ENCODE measurements at places on chromosomes 5 and 9.

GRCh38 chr5:132528866-132529634, 14.3 kb downstream of the IL5 start:
- no peak for DNase-seq

DNA sequence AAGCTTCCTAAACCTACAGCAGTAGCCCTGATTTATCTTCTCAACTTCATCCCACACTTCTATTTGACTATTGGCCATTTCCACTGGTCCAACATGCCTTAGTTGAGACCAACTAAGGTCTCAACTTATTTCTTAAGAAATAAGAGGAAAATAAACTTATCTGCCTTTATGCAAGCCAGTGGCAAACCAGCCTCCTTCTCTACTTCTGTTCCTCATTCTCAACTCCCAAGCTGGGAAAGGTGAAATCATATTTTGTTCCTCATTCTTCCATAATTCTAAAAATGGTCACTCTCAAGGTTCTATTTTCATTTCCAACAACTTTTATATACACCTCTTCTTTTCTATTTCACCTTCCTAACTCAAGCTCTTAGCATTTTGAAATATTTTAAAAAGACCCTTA, 149.6 kb upstream of the C9orf72 start:
- DNase-seq: no peak

- DNase-seq: no peak
Measured at GRCh38 chr9:88998911-88999310, 7.6 kb downstream of the S1PR3 start.

- DNase-seq: no peak
Measured at GRCh38 chr9:114505187-114506081, at the start of gene WHRN. TSS of gene WHRN (minus strand) at chr9:114505473. CDS start at chr9:114504801, 672 bp downstream.

DNA sequence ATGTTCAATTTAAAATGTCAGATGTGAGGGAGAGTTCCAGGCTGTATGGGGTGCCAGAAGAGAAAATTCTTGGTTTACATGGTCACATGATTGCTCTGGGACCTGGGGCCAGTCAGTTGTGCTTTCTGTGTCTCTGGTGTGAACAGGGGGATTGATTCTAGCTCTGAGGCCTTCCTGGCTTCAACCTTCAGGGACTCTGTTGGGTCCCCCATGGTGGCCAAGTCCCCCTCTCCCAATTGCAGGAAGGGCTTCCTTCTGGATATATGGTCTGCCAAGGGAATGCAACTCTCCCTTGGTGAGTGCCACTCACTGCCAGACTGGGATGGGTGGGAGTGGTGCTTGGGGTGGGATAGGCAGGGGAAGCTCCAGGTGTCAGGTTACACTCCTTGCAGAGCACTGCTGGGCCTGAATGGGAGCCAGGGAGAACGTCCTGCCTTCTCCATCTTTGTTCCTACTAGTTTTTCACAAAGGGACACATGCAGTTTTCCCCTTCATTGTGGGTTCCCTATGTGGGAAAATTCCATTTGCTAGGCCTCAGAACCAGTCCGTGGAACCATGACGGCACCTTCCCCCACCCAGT, 153.2 kb downstream of the MELK start:
- no peak for DNase-seq

DNA sequence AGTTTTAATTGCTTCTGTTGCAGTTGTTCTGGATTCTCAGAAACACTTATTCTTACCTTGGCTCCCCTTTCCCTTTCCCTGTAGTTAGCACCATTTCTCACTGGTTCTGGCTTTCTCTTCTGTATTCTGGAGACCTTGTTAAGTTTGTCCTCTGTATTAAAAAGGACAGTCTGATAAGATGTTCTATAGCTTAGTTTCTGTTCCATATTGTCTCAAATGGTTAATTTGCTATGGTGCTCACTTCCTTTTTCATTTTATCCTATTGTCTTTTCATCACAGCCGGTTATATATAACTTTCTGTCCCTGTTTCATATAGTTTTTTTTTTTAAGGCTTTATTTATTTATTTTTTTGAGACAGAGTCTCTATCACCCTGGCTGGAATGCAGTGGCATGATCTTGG, 41.4 kb upstream of the KIAA1958 start:
- no peak for DNase-seq

GRCh38 chr9:124279531-124280175, 21.9 kb downstream of the NEK6 start:
- DNase-seq: no peak

DNA sequence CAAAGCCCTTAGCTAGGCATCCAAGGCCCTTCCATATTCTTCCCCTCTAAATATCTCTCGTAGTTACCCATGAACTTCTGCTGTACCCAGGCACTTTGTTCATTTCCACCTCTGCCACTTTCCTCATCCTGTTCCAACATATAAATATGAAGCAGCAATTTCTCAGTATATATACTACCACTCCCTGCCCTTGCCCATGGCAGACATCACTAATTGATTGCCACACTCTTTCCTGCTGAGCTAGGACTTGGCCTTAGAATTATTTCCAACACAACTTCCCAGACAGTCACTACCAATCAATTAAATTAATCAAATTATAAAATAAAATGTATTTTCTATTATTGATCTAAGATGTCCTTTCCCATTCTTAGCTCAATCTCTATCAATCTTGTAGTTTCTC, 8.5 kb downstream of the INSYN2B start:
- DNase-seq: no peak

GRCh38 chr5:141636106-141636412, 590 bp downstream of the HDAC3 start:
- no peak for DNase-seq

GRCh38 chr9:122016309-122016708, 76.8 kb downstream of the TTLL11 start:
- no peak for DNase-seq

GRCh38 chr5:177086654-177087397, at the start of gene FGFR4:
TSS of gene FGFR4 (plus strand) at chr5:177086915. CDS start at chr5:177089603, 2,688 bp downstream.
- no peak for DNase-seq

DNA sequence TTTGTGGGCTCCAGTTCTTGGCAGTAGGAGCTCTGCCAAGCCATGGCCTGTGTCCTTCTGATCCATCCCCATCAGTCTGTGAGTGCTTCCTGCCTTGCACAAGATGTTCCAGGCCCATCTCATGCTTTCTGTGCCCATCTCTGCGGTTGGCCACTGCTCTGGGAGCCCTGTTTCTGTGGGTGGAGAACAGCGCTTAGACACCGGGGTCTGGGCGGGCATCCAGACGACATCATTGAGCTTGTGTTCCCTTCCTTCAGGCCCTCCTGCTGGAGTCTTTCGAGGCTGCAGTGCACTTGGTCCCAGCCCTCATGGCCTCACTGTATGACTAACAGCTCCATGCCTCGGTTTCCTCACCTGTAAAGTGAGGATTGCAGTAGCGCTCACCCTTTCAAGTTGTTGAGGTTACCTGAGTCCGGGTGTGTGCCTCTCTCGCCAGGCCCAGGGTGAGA, 14.9 kb upstream of the CARD19 start:
- no peak for DNase-seq

DNA sequence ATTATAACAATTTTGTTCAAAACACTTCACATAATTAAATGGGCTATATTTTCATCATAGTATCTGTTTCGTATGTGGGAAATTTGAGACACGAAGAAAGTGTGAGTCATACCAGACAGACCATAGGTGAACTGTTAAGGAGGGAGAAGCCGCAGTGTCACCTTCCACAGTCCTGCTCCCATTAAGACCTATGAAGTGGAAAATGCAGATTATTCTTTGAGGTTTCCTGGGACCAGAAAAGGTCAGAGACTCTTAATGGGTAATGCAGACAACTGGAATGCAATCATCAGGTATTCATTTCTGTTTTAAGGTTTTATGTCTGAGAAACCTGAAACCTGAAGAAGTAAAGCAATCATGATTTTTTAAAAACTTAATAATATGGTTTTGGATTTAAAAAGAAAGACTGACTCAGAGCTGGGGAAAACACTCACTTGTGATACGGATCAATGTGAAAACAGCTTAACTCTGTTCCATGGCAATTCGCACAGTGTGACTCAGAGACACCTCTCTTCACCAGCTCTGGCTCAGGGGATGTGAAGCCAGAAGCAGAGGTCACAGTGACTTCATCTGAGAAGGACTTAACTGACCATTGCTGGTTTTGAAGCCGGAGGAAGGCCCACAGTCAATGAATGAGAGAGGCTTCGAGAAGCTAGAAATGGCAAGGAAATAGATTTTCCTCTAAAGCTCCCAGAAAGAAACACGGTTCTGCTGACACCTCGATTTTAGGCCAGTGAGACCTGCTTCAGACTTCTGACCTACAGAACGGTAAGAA, 17.2 kb upstream of the GCNT1 start:
- peak; percentile 24 for DNase-seq

GRCh38 chr9:71680189-71680980, 87.9 kb downstream of the CEMIP2 start:
- no peak for DNase-seq

- no peak for DNase-seq
Measured at GRCh38 chr9:112198646-112199045, 23.5 kb upstream of the SUSD1 start.

- DNase-seq: no peak
Measured at GRCh38 chr5:81246697-81247096, 13.6 kb downstream of the CKMT2 start.

DNA sequence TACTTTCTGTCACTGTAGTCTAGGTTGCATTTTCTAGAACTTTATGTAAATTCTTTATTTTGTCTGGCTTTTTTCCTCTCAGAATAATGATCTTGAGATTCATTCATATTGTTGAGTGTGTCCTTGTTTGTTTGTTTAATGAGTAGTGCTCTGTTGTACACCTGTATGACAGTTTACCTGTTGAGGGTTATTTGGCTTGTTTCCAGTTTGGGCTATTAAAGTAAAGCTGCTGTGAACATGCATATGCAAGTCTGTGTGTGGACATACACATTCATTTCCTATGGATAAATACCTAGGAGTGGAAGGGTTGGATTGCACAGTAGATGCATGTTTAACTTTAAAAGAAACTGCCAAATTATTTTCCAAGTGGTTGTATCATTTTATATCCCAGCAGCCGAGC, 30.4 kb downstream of the MVB12B start:
- DNase-seq: no peak

DNA sequence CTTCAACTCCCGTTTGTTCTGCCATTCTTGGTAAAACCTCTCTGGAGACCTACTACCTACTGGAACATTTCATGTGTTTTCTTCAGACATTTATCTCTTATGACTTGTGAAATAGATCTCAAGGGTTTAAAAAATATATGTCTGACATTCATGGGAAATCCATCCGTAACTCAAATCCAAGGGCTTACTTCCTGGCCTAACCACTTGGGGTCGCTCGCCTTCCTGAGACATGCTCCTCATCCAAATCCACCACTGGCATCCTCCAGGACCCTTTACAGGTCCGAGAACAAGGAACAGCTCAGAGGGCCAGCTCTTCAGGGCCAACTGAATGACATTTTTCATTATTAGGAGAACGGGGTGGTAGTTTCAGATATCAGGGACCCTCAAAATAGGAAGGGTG, 235.1 kb upstream of the TUT7 start:
- no peak for DNase-seq

GRCh38 chr9:130172858-130173665, 858 bp downstream of the NCS1 start:
- DNase-seq: no peak

DNA sequence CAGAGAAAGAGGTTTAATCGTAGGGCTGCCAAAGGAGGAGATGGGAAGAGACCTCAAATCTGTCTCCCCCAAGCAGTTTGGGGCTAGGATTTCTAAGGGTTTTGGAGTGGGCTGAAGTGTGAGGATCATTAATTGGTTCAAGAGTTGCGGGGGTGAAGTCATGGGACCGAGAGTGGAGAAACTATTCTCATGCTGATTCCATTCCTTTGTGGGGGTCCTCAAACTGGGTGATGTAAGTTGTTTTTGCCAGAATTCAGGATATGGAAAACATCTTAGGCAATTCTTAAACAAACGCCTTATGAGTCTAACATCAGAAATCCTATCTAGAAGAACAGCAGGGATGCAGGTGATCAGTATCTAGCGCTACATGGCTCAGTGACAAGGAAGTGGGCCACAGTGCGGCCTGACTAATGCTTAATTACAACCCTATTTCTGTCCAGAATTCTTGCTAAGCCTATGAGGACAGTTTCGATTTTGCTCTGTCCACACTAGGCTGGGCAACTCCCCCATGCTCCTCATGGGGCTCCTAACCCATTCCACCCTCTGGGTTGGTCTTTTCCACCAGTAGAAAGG, 27.7 kb upstream of the TRIO start:
- DNase-seq: no peak

GRCh38 chr5:179699616-179700237, 960 bp downstream of the CANX start:
- DNase-seq: peak; percentile 18

DNA sequence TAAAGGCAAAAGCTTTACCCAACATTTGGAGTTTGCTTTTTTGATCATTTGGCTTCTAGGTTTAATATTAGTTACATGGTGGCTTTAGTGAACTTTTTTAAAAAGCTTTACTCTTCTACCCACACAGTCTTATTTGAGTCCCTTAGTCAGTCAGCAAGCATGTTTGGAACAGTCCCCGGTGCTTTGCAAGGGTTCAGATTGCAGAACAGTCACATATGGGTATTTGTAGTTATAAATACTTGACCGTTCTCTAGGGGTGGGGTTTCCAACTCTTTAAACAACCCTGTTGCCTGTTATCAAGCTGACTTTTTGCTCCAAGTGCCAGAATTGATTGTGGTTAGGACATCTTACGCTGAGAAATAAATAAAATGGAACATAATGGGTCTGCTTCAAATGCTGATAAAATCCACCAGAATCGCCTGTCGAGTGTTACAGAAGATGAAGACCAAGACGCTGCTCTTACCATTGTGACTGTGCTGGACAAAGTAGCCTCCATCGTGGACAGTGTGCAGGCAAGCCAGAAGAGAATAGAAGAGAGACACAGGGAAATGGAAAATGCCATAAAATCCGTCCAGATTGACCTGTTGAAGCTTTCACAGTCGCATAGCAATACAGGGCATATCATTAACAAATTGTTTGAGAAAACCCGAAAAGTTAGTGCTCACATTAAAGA, at the start of gene CAVIN4:
Gene CAVIN4 (plus strand): TSS at position 304 of the 673 bp plus-strand sequence. CDS start 65 bp downstream, at position 369.
- DNase-seq: no peak

Data from NK-92 treated with Interleukin-12 subunit alpha and Interleukin-12 subunit beta, amount 100 ng/mL, for 24 hours (cell line).